ENCODE measurements at places on chromosomes 11 and 22. TPM values are rescaled to one million over a fixed set of nuclear protein-coding genes. Genes with fewer than 3 reads are reported as not detected.

AQP11 gene
- 6.3 TPM for polyA plus RNA-seq

EPS8L2 gene
- 115 TPM for polyA plus RNA-seq

C11orf42 gene
- polyA plus RNA-seq: 0.91 TPM

BRSK2 gene
- 0.90 TPM for polyA plus RNA-seq

TREH gene
- 2.0 TPM for polyA plus RNA-seq

SERHL2 gene
- polyA plus RNA-seq: 8.2 TPM

OR5P2 gene
- polyA plus RNA-seq: 0.13 TPM
